ENCODE measurements at places on chromosomes 2 and 18. TPM values are rescaled to one million over a fixed set of nuclear protein-coding genes. Genes with fewer than 3 reads are reported as not detected.

GRCh38 chr2:170502361-170503130 is 212.6 kb upstream of the SP5 start:
- no peak for DNase-seq

The PTPRN gene
- not detected for total RNA-seq

- DNase-seq, result no peak
Observed at GRCh38 chr2:223062396-223062795, 10.4 kb downstream of the KCNE4 start.

The CPO gene
- 0.30 TPM for total RNA-seq

- no peak for DNase-seq
Observed at GRCh38 chr2:3504741-3505140, 14.6 kb downstream of the ADI1 start.

- DNase-seq, result no peak
Observed at GRCh38 chr2:42052702-42053481, 5.1 kb downstream of the PKDCC start.

The TTR gene
- total RNA-seq, result not detected

DNA sequence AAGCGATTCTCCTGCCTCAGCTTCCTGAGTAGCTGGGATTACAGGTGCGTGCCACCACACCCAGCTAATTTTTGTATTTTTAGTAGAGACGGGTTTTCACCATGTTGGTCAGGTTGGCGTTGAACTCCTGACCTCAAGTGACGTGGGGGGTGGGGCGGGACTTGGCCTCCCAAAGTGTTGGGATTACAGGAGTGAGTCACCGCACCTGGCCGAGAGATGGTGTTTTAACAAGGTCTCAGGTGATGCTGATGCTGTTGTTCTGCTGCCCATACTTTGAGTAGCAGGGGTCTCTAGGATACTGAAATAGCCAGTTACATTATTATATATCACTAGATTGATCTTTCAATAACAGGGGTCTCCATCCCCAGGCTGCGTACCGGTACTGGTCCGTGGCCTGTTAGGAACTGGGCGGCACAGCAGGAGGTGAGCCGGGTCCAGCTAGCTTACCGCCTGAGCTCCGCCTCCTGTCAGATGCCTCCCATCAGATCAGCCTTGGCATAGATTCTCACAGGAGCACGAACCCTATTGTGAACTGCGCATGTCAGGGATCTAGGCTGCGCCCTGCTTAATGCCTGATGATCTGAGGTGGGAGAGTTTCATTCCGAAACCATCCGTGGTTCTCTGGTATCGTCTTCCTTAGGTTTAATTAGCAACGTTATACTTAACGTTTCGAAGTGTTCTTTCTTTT is 48.3 kb upstream of the SLC38A11 start:
- DNase-seq, result no peak

DNA sequence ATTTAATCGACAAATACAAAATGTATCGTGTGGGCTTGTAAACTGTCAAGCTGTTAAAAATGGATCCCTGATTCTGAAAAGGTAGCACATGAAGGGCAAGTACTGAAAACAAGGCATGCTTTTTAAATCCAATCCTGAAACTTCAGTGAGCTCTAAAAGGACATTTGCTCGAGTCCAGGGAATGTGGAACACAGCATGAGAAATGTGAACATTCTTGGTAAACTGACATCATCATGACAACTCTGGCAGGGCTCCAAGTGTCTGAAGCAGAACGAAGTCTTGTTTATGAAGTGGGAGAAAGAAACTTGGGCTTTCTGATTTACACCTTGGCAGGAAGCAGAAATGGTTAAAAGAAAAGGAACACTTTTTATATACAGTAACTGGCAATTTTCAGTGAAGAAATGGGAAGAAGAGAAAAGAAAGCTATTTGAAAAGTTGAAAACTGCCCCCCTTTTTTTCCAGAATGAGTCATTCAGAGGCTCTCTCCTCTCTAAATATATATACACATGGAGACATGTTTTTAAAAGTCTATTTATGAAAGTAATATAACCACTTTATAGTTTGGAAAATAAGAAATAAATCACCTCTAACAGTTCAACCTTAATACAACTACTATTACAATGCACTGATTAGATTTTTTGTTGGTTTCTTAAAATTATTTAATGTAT is 120.8 kb downstream of the GAREM1 start:
- no peak for DNase-seq

The SETBP1 gene
- total RNA-seq, result 2.5 TPM

GRCh38 chr18:14086458-14087231 is 45.6 kb downstream of the ZNF519 start:
- no peak for DNase-seq

The GREB1L gene
- not detected for total RNA-seq

GRCh38 chr2:98282109-98282508 is 64.1 kb upstream of the CNGA3 start:
- no peak for DNase-seq

GRCh38 chr2:176967911-176968450 is 244.6 kb upstream of the HNRNPA3 start:
- DNase-seq, result no peak

DNA sequence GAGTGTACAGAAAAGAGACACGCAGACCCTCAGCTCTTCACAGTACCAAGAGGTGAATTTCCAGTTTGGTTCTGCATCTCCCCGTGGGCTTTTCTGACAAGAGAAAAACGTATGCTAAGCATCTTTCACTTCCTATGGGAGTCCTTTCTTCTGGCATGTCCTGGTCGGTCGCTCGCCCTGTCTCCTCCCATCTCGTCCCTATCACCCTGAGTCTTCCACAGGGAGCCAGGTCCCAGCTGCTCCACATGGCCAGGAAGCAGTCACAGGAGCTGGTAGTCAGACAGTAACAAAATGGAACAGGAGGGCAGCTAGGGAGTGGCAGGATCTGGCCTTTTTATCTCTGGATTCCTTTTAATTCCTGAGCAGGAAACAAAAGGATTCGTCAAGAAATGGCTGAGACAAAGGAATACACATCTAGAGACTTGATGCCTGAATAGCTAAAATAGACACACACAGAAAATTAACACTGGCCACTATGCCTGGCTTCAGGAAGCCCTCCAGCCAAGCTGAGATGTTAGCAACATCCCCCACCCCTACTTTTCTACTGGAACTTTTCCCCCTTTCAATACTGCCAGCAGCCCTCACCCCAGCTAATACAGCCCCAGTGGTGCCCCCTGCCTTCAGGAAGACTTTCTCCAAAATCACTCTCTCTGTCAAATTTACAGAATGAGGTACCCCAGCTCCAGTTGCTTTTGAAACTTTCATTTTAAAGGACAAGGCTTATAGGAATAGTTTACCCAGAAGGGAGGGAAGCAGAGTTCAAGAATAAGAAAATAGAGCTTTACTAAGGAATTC is 136.1 kb downstream of the DNER start:
- DNase-seq, result no peak

DNA sequence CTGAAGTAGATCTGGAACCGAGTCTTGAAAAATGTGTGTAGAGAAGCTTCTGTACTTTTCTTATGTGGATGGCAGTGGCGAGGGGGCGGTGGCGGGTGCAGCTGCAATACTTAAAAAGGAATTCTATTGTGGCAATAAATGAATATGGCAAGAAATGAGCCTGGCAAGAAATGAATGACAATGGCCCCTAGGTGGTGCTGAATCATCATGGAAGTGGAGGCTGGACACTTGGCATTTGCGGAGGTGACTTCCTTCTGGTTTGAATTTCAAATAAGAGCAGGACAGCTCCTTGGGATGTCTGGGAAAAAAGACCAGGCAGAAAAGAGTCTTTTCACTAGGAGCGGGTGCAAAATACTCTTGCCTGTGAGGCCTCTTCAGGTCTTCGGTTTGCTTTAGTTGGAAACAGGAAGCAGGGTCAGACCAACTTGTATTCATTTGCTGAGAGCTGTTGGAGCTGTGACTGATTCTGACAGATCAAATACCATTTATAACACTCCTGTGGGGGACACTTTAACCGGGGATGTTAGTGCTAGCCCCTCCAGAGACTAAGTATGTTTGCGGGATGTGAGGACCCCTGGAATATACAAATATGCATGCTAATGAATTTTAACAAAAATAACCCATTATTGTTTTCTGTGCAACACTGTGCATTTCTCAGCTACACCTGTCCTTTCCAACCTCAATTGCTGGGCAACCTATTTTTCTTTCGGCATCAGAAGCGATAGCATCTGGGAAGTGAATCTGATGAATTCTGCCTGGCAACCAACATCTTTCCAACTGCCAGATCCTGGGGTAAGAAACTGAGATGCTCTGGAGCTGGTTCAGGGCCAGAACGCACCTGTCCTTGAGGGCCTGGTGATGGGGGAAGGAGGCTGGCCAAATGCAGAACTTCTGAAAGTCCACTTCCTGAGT is 35.4 kb downstream of the FASTKD2 start:
- DNase-seq, result peak; percentile 61

DNA sequence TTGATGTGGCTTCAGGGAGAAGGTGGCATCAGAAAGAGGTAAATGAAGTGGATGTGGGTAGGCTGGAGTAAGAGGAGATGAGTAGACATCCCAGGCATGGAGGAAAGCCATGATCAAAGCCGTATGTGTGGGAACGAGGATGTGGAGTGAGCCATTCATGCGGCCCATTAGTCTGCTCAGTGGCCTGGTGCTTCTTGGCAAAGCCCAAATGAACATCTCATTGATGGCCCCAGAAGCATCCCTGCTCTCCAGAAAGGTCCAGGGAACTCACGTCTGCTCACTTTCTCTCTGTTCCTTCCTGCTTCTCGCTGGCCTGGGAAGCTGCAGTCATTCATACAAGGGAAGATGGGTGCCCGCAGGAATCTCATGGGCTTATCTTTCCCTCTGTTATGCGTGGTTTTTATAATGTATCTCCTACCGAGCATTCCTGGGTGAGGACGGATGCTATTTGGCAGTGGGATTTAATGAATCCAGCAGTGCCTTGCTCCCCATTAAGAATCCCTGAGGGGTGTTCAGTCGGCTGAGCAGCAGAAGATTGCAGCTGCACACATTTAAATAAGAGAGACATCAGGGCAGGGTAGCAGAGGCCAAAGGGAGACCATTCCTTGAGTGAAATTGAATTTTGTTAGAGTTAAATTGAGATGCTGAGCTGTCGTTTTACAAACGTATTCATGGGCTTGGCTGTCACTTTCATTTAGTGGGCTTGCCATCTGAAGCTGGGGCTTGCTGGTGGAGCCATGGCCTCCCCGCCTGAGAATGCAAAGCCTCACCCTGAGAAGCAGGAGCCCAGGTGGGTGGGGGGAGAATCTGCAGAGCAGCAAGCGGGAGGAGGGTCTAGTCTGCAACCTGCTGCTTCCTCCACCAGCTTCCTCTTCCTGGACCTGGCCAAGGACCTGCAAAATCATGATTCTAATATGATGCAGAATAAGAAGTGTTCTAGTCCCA is 64.5 kb downstream of the LYPD1 start:
- no peak for DNase-seq

The CLEC4F gene
- total RNA-seq, result not detected

The CCDC141 gene
- 34.4 TPM for total RNA-seq

DNA sequence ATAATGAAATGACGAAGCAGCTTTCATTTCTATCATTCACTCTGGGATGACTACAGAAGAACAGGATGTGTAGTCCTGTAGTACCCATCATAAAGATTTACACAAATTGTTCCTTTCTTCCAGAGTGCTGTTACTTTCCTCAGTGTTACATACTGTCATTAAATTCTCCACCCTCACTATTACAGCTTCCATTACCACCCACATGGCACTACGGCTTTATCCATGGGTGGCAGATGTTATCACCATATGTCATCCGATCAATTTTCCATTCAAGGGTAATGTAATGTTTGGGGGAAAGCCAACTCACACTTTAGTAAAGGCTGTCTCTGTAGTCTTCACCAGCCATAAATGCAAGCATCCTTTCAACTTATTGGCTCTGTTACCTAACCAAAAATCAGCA is 7.1 kb upstream of the CSRNP3 start:
- no peak for DNase-seq

The CHRND gene
- total RNA-seq, result not detected

- no peak for DNase-seq
Observed at GRCh38 chr18:33837191-33837590, 259.2 kb downstream of the ASXL3 start.

DNA sequence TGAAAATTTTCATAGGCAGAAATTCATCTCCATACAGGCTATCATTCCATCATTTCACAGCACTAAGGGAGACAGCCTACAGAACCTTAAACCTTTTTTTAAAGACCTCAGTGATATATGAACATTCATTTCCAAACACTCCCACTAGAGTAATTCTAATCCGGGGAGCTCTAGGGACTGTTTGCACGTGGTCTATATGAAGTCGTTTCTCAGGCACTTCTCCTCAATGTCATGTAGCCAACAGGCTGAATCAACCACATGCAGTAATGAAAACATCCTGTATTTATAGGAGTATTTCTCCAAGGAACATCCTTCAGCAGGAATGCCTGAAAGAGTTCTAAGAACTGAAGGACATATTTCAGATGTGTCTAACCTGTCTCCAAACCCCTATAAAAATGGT is 97.3 kb upstream of the CREB1 start:
- DNase-seq, result no peak

DNA sequence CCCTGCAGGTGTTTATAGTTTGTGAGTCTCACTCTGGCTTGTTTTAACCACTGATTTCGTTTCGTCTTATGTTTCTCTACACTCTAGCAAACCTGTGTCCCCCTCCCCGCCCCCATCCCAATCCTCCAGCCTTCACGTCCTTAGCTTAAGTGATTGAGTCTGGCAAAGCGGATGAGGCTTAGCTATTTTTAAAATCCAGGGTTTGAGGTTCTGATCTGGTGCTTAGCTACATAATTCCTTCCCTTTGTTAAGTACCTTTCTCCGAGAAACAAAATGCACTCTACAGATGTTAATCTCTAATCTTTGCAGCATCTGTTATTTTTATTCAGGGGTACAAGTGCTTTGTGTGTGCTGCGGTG is 7.8 kb downstream of the AGAP1 start:
- no peak for DNase-seq

DNA sequence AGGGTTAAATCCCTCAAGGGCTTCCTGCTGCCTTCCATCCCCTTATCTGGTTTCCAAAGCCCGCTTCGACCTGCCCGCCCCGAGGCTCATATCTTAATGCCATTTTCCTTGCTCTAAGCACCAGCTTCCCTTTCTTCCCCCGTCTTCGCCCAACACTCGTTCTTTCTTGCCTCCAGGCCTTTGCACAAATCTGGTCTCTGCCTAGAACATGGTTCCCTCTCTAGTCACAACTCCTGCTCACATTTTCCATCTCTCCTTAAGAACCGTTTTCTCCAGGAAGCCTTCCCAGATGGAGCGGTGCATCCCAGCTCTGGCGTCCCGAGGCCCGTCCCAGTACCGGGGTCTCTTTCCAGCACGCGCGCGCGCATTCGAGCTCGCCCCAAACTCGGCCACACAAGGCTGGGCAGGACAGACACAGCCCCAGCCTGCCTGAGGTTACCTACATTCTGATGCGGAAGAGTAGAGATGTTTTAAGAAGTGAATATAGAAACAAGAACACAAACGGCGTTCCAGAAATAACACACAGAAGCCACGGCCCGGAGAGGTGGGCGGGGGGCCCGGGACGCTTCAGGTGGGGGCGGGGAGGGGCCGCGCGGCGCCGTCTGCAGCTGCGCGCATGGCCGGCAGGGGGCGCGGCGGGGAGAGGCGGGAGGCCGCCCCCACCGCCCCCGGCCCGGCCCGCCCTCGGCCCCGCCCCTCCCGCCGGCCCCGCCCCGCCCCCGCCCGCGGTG is at the start of gene DGKD:
DGKD (plus strand) TSS at position 726 of the 731 bp plus-strand sequence. CDS start 25 bp downstream, outside the sequence.
- peak; percentile 60 for DNase-seq

Measured in naive thymus-derived CD4-positive, alpha-beta T cell (primary cell).